Dermis microvascular lymphatic vessel endothelial cell (primary cell): ENCODE measurements at places on chromosomes 4 and X.

DNA sequence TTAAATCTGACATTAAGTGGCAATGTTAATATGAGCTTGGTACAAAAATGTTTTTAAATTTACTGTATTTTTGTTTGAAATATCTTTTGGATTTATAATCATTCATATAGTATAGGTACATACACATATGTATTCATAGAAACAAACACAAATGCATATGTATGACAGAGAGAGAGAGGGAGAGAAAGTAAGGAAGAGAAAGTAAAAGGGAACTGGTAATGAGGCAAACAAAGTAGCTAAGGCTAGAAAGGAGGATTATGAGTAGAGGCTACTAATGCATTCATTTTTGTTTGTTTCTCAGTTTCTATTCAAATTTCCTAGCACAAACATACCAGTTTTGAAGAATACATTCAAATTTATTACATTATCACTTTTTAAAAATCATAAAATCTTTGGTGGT is 132.4 kb downstream of the GLRA3 start:
- no peak for DNase-seq

GRCh38 chr4:101251261-101251660 is 96.1 kb downstream of the PPP3CA start:
- peak; percentile 54 for DNase-seq

- no peak for DNase-seq
Measured at GRCh38 chr4:1833307-1834046, 22.5 kb downstream of the LETM1 start.

DNA sequence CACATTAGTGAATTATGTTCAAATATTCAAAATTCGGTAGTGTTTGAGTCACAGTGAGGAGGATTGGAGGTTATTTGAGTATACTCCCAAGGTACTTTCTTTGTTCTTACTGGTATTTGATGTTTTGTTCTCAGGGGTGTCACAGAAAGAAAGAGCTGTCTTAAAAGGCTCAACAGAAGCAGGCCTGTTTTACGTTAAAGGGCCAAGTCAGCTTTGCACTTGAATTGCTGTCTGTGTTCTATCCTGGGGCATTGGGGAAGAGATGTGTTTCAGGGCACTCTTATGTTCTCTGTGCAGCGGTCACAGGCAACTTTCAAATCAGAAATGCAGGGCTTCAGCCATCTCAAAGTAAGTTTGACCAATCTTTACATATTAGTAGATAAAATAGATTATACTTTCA is 1113.1 kb upstream of the LCORL start:
- no peak for DNase-seq

DNA sequence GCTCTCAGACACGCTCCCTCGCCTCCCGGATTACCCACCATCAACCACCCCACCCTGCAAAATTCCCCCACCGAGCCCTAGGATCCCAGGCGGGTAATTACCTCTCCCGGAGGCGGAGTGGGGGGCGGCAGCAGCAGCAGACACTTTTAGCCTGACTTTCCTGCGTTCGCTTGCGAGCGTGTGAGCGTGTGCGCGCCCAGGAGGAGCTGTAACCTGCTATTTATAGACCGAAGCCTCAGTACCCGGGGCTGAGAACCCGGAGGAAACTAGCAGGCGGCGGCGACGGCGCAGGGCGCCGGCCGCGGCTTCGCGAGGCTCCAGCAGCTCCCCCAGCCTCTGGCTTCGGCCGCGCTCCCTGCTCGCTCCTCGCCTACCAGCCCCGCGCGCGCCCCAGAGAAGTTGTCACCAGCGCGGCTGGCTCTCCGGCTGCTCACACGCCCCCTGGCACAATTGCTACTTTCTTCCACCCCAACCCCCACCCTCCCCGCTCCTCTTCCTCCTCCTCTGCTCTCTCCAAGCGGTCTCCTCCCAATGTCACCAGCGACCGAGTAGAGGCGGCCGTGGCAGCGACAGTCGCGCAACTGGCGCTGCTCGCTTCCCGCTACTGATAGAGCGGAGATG is at the start of gene INPP4B:
INPP4B (minus strand) TSS at position 194 of the 621 bp plus-strand sequence.
- DNase-seq = no peak

DNA sequence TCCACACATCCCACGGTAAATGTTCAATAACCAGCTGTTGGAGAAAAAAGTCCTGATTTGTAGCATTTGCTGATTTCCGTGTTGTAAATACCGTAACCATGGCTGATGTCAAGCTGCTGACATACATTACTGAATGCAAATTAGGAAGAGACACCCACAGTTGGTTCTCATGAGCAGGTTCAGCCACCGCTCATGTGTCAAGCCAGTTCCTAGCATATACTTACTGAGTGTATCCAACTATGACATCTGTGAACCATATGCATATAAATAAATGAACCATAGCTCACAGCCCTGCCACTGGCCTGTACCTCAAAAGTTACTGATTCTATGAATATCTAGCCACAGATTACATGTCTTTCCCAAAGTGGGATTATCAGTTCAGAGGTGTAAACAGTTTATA is 29.5 kb downstream of the FHDC1 start:
- DNase-seq = no peak

DNA sequence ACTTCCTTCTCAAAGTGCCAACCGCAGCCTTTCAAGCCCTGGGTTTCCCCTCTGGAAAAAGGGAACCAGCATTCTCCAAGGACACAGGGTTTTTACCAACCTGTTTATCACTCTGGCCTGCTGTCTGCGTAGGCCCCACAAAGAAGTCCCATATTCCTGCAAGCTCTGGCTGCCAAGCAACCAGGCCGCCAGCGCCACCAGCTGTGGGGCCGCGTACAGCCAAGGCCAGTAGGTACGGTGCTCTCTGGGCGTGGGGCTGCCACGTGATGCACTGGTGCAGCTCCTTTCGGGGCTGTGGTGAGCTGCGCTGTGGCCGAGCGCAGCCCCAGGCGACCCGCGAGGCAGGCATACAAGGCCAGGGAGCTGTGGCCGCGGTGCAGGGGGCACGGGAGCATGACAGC is 22.1 kb downstream of the LUZP4 start:
- peak; percentile 23 for DNase-seq

DNA sequence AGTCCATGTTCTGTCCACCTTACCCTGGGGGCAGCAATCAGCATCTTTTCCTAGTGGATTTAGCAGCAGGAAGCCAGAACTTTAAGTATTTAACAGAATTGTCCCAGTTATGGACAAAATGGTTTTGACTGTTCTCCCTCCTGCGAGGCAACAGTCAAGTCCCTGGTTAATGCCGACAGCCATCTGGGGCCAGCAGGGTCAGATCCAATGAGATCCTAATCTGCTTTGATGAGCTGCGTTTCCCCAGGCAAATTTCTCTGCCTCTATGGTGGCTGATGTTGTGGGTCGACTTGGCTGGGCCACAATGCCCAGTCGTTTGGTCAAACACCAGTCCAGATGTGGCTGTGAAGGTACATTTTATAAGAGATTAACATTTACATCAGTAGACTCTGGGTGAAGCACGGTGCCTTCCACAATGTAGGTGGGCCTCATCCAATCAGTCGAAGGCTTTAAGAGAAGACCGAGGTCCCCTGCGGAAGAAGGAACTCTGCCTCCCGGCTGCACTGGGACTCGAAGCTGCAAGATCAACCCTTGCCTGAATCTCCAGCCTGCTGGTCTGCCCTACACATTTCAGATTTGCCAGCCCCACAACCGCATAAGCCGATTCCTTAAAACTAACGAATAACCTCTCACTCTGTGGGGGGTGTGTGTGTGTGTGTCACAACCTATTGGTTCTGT is 89.0 kb upstream of the C4orf50 start:
- no peak for DNase-seq
